AG09319 (cell line): ENCODE measurements at places on chromosomes 7 and 10.

- no peak for DNase-seq
Measured at GRCh38 chr10:100339236-100339635, 7.8 kb upstream of the SCD start.

DNA sequence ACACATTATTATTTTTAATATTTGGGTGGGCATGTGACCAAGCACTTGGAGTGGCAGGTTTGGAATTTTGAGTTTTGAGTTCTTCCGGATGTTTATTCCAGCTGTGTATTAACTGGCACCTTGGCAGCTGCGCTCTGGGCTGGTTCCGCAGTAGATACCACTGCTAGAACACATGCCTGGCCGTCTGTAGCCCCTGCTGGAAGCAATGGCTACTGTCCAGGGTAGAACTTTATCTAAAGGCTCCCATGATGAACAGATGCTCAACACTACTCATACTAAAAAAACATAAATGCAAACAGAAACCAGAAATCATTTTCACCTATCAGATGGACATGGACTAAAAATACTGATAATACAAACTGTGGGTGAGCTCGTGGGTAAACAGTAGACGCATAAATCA, 19.4 kb upstream of the SH3PXD2A start:
- DNase-seq = no peak

DNA sequence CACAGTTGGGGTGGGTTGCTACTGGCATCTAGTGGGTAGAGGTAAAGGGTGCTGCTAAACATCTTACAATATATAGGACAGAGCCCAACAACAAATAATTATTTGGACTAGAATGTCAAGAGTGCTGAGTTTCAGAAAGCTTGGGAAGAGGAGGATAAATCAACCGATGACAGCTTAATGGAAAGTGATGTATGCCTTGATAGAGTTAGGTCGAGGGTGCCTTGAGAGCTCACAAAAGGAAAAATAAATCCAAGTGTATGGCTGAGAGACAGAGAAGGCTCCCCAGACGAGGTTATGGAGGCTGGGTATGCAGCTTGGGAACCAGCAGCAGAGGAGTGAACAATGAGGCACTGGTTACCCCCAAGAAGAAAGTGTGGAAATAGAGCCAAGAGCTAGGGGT, 211.1 kb downstream of the HDAC9 start:
- DNase-seq = no peak

GRCh38 chr7:77759294-77759889, 38.8 kb downstream of the TMEM60 start:
- peak; percentile 42 for DNase-seq

DNA sequence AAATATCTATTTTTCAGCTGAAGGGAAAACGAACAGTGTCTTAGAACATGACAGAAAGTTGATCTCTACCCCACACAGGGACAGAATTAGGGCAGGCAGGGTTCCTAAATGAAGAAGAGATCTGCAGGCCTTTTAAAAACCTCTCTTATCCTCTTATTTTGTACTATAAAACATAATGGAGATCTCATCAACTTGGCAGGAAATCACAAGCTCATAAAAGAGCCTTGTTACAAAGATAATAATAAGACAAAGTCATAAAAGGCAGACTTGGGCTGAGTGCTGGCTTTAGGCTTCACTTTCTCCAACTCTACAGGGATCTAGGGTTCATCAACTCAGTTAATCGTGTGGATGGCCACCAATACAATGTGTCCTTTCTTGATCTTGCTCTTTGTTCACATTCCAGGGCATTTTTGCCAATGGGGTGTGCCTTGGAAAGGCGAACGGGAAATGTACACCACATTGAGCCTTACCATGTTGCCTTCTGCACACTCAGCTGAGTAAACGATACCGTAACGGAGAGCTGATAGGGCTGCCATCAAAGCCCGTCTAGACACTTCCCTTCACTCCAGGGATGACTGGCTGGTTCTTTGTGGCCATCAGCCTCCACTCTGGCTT, 7.1 kb upstream of the TEX36 start:
- no peak for DNase-seq

GRCh38 chr7:44471850-44472249, 18.6 kb downstream of the NUDCD3 start:
- DNase-seq = no peak

- DNase-seq = no peak
Measured at GRCh38 chr7:34327681-34328080, 330.3 kb upstream of the NPSR1 start.

- DNase-seq = no peak
Measured at GRCh38 chr10:124243702-124244121, 150.3 kb upstream of the CHST15 start.

GRCh38 chr10:58281092-58281752, 12.3 kb downstream of the CISD1 start:
- no peak for DNase-seq

DNA sequence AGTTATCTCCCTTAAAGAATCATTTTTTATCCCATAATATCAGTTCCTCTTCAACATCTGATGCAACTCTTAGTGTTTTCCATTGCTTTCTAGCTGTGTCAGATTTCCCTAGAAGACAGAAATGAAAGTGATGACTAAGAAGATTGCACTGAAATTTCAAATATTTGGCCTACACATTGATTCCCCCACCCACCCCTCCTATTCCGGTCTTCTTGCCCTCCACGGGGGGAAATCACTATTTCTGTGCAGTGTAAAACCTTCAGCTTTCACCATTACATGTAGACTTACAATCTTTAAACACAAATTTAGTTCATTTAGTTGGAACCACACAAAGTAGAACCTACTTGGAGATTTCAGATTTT, 63.7 kb upstream of the IL6 start:
- DNase-seq = no peak

- DNase-seq = peak; percentile 67
Measured at GRCh38 chr10:119305860-119306513, 98.6 kb downstream of the GRK5 start.

GRCh38 chr7:81664304-81664703, 105.5 kb downstream of the HGF start:
- no peak for DNase-seq

GRCh38 chr10:113646336-113647201, 17.3 kb downstream of the NRAP start:
- no peak for DNase-seq

DNA sequence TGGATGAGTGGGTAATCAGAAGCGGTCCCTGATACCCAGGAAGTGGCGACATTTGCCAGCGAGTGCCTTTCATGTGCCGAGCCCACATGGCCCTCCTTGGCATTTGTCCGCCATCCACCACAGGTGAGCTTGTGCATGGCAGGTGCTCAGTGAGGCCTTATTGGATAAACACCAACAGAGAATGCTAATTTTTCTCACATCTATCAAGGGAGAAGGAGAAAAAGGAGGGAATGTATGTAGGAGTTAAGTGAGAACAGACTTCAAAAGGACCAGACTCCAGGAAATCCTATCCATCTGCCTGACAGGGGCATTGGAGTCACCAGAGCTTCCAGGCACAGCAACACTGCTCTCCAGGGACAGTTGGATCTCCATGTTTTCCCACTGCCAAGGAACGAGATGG, 143.5 kb upstream of the ZMIZ1 start:
- DNase-seq = no peak

DNA sequence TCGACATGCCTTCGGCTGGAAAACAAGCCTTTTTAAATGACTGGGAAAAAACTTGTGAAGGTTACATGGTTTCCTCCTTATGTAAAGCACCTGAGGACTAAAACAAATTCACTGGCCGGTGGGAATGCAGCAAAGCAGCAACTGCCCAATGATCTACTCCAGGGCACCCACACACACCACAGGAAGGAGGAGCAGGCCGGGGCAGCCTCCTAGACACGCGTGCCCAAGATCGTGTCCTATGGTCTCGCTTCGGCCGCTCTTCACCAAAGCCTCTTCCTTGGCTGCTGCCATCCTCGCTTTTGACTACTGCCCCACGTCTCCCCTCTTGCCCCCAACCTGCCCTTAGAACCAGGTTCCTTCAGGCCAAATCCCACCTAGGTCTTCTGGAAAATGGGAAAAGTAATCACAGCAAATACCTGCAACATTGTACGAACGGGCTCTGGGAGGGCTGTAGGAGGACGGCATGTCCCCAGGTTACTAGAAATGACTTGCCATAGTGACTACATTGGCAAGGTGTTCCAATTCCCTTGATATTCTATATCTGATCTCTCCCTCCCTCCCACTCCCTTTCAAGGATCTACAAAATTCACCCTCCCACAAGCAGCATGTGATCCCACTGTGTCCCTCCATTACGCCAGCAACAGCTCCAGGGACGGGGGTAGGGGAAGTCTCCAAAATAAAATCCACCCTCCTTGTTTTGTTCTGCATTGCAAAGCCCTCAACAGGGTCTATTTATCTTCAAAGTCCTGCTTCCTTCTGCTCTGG, 84.9 kb downstream of the RNF216 start:
- DNase-seq = no peak

GRCh38 chr7:65974191-65974801, 7.7 kb downstream of the GUSB start:
- DNase-seq = no peak

DNA sequence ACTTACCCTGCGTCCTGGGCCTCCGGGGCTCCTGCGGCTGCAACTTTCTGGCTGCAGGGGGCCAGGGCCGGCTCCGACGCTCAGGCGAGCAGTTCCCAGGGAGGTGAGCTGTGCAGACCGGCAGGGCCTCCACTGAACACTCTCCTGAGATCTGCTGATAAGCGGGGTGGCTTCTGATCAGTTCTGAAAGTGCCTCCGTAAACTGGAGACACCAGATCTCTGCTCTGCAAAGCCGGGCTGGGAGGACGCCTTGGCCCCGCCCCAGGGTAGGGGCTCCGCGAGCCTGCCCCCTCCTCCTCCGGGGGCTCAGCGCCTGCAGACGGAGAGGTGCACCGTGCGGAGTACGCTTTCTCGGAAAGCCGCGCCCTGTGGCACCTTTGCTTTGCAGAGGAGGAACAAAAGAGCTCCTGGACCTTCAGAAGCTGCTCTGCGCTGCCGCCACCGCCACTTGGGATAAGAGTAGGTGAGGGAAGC, 141.3 kb upstream of the VKORC1L1 start:
- DNase-seq = no peak
